Skin of body (tissue), 3 donors: ENCODE measurements at places on chromosomes 16 and 17.

DNA sequence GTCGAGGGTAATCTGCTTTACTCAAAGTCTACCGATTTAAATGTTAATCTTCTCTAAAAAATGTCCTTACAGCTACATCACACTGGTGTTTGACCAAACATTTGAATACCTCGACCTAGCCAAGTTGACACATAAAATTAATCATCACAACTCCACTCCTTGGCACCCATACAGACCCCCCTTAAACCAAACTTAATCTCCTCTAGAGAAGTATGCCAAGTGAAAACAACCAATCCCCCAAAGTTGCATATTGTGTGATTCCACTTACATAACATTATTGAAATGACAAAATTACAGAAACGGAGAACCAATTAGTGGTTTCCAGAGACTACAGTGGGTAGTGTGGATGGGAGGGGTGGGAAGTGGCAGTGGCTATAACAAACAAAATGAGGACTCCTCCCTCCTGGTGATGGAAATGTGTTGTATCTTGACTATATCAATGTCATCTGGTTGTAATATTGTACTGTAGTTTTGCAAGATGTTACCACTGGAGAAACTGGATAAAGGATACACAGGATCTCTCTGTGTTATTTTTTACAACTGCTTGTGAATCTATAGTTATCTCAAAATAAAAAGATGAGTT, 39.4 kb downstream of the CAPNS2 start:
- DNase-seq = peak; percentile 16

- DNase-seq = peak; percentile 66
Observed at GRCh38 chr16:53892155-53892554, 188.2 kb downstream of the FTO start.

DNA sequence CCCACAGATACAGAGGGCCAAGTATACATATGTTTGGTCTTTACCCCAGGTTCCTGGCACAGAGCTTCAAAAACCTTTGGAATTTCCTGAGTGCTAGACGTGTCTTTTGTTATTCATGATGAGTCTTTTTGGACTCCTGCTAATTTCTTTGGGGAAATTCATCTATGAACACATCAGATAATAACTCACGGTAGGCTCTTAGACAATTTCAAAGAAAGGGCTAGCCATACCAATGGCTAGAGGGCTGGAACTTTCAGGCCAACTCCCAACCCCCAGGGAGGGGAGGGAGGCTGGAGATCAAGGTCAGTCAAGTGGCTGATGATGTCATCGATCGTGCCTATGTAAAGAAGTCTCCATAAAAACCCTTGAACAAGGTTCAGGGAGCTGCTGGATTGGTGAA, 101.9 kb downstream of the STX8 start:
- peak; percentile 30 for DNase-seq

DNA sequence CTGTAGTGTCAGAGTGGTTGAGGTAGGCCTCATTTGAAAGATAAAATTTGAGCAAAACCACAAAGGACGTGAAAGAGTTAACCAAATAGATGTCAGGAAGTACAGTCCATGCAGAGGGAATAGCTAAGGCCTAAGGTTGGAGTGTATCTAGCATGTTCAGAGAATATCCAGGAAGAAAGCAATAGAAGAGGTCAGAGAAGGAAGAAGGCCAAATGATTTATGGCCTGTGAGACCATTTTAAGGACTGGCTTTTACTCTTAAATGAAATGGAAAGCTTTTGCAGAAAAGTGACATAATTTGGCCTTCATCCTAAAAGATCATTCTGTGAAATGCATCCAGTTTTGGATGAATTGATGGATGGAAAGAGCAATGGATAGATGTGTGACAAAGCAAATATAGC, 116.5 kb downstream of the NLK start:
- no peak for DNase-seq

- no peak for DNase-seq
Observed at GRCh38 chr17:13957636-13958035, 111.7 kb upstream of the COX10 start.

GRCh38 chr16:88610909-88611812, 27.2 kb upstream of the IL17C start:
- no peak for DNase-seq

DNA sequence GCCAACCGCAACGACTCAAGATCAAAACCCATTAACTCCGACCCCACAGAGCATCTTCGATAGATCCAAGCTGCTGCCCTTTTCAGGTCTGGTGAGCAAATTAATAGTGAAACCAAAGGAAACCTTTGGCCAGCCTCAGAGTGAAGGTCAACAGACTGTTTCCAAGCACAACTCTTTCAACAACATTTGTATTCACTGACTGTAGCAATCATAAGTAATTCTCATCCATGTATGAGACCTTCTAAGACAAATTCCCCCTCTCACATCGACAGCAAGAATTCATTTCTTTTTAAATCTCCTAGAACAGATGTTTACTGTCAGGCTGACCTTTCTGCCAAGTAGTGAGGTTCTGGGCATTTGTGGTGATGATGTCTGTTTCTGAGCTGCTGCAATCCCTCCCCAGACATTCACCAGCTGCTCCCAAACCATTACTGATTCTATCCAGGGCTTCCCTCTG, 64.2 kb downstream of the SLC39A11 start:
- no peak for DNase-seq

DNA sequence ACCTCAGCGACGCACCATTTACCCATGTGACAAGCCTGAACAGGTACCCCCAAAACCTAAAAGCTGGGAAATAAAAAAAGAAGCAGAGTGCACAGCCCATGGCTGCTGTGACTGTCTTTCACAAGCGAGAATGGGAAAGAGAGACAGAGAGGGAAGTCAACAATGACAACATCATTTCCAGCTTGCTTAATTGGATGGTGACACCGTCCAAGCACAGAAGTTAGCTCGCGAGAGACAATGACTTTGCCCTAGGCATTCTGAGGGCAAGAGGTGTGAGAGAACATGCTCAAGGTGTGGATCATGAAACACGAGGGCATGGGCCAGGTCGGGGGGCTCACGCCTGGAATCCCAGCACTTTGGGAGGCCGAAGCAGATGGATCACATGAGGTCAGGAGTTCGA, 19.3 kb upstream of the NSMCE1 start:
- no peak for DNase-seq

GRCh38 chr17:64388961-64389565, 1.6 kb downstream of the PECAM1 start:
- DNase-seq = no peak

GRCh38 chr17:57972151-57972550, 15.9 kb downstream of the VEZF1 start:
- DNase-seq = no peak
